Suppressor macrophage (primary cell): ENCODE measurements at places on chromosomes 7 and 10.

DNA sequence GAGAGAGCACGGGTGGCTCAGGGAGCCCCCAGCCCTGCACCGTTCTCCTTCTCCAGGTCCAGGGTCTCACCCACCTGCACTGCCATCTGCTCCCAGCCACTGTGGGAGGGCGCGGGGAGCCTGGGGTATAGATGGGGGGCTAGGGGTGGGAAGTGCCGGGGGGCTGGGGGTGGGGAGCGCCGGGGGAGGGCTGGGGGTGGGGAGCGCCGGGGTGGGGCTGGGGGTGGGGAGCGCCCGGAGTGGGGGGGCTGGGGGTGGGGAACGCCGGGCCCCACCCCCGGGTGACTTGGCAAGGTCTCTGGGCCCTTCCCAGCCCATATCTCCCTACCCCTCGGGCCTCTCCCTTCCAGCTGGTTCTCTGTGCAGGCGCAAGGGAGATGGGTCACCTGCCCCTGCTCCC lies at the start of gene GRIFIN:
GRIFIN (minus strand) TSS at position 101 of the 400 bp plus-strand sequence; CDS start at position 86, 15 bp downstream.
- no peak for DNase-seq

- DNase-seq: no peak
Observed at GRCh38 chr7:54663603-54664234, 95.3 kb downstream of the SEC61G start.

- peak; percentile 29 for DNase-seq
Observed at GRCh38 chr10:103145860-103146466, 47.1 kb downstream of the NT5C2 start.

DNA sequence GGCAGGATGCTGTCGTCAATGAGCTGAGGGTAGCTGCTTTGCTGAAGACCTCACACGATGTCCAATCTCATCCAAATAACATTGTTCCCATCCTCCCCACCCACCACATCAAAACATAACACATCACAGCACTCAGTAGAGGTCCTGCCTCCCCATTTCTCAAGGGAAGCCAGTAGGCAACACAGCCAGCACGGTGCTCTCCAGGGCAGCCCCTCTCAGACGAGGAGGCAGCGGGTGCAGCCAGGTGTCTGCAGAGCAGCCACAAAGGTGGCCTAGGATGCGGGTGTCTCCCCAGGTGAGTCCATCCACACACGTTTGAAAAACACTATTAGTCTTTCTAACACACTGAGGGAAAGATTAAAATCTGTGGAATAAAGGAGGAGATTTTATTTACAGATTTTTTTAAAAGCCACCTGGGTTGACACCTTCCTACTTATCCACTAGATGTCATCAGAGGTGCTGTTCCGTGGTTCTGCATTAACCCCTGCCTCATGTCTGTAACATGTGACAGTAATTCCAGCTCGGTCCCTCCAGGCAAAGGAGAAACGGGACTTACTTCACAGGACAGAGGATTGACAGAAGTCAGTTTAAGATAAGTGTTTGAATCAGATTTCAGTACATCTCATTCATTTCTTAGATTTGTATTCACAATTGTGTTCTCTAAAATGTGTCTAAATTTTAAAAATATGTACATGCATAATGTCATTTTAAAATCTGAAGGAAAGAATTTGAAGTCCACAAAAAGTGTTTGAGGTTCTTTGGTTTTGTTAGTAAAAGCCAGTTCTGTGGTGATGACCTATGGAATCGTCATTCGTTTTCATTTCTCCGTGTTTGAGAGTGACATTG lies 68.0 kb downstream of the LANCL2 start:
- DNase-seq: peak; percentile 19

DNA sequence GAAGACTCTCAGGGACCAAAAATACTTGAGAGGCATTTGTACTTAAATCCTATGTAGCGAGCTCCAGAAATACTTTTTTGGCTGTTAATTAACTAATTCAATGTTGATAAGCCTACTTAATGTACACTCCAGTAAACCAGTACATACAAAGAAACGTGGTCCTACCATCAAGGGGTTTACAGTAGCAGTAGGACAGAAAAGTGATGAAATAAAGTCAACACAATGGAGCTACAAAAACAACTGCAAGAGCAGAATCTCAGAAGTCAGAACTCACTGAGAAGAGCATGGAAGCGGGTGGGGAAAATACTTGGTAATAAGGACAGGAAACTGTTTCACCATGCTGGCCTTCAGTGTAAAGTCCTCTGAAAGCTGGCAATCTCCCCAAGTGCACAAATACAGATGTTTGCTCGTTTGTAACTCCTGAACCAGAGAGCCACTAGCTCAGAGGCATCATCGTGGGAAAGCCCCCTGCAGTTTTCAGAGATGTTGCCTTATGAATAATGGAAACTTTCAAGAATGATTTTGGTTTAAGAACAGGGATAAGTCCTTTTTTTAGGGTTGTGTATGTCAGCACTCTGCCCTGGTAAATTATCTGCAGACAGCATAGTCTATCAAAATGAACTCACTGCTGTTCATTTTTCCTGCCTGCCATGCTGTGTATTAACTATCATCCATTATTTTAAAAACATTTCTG lies 233.2 kb downstream of the SORCS1 start:
- peak; percentile 66 for DNase-seq

- peak; percentile 64 for DNase-seq
Observed at GRCh38 chr10:129030996-129031843, 435.8 kb upstream of the MGMT start.

GRCh38 chr7:52928591-52928990 lies 106.8 kb upstream of the POM121L12 start:
- DNase-seq: no peak

DNA sequence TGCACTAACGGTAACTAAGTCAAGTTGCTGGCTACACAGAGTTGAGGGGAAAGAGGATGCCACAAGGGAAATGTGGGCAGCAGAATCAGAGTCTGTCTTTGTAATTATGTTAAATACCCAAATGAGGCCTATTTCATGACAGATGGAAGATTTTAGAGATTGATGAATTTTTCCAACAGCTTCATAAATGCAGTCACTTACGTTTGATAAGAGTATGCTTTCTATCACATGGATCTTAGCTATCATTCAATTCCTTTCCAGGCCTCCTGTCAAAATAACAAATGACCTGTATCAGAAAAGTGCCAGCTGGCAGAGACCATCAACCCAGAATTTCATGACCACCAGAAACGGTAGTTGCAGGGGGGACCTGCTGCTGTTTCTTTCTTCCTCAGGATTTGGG lies 148.4 kb upstream of the PLPP4 start:
- DNase-seq: no peak

DNA sequence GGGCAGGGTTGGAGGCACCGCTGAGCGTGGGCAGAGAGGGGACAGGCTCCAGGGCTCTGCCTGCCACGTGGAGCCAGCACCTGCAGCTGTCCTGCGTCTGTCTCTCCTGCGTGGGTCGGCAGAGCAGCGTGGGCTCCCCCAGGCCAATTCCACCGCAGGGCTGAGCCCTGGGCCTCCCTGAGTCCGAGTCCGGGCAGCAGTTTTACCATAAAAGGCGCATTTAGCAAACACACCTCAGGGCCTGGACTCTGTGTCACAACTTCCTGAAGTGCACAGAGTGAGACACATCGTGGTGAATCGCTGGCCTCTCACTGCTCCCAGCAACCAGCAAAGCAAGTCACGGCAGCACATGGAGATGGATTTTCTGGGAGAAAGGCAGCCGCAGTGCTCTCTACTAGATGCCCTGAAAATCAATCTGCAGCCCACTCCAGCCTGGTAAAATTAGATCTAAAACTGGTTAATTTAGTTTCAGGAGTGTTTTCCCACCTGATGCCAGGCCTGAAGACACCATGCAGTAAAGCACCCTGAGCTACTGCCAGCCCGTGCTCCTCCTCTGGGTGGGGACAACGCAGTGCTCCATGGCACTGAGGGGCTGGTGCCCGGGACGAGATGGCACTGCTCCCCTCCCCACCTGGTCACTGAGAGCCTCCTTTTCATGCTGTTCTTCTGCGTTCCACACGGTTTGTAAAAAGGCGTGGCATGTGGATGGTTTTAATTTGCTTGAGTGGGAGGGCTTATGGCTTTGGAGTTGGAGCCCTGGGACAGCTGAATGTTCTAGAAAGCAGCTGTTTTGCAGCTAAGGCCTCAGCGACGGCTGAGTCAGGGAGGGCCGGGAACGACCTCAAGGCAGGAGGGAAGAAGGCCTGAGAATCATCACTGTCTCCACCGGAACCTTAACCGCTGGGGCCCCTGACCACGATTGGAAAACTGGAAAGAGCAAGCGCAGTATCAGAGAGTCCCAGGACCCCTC lies 336.9 kb downstream of the ADARB2 start:
- no peak for DNase-seq

- no peak for DNase-seq
Observed at GRCh38 chr7:91295576-91295975, 31.3 kb downstream of the FZD1 start.

GRCh38 chr7:34091321-34091917 lies 186.1 kb downstream of the BMPER start:
- DNase-seq: peak; percentile 22
